ENCODE measurements at places on chromosomes 5 and 9. TPM values are rescaled to one million over a fixed set of nuclear protein-coding genes. Genes with fewer than 3 reads are reported as not detected.

- no peak for DNase-seq
These were observed 219.1 kb upstream of the PPP1R2B start for GRCh38 chr5:156631005-156631404.

- DNase-seq = no peak
These were observed 135.9 kb downstream of the GABBR2 start for GRCh38 chr9:98572796-98573195.

DNA sequence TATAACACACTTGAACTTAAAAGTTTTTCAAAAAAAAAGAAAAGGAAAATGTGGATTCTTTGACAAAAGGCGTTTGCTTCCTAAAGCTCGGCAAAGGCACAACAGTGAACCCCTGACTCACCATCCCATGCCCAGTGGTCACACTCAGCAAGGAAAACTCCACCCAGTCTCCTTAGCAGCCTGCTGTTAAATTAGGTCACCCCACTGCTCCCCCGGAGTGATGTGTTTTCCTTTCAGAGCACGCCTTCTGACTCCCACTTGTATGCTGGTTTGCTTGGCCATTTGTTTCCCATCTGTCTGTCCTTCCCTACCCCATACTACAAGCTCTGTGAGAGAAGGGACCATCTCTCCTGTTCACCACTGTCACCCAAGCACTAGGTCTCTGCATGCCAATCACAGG lies 23.8 kb downstream of the RETREG1 start:
- DNase-seq = no peak

DNA sequence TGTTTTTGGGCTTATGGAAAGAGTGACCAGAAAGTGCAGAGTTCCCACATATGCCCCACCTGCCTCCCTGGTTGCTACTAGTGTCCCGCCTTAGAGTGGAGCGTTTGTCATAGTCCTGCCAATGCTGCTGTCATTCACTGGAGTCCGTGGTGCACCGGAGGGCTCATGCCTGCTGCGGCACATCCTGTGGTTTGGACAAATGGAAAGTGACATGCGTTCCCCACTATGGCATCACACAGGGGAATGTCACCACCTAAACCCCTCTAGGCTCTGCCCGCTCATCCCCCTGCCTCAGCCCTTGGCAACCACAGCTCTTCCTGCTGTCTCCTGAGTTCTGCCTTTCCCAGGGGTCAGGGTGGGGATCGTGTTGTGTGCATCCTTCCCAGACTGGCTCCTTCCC lies 29.2 kb downstream of the IRX4 start:
- DNase-seq = no peak

The SLC25A2 gene
- 1.3 TPM for total RNA-seq

Measured in ureter (tissue), 1 donor.